Retina (tissue), 1 donor: ENCODE measurements at places on chromosomes 16 and 17.

DNA sequence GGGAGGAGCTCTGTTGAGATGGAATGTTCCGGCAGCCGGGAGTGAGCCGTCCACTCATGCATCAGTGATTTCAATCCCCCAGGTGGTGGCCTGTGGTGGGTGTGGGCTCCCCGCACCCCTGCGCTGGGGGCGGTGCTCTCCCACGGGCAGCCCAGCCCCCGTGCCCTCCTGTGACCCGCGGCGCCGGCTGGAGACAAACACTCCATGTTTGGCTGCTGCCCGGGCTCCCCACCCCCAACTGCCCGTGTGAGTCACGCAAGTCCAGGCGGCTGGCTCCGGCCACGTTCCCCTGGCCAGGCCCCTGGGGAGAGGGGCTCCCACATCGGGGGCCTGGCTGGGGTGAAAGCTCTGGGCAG, 29.4 kb downstream of the CACNA1H start:
- DNase-seq, result peak; percentile 66

DNA sequence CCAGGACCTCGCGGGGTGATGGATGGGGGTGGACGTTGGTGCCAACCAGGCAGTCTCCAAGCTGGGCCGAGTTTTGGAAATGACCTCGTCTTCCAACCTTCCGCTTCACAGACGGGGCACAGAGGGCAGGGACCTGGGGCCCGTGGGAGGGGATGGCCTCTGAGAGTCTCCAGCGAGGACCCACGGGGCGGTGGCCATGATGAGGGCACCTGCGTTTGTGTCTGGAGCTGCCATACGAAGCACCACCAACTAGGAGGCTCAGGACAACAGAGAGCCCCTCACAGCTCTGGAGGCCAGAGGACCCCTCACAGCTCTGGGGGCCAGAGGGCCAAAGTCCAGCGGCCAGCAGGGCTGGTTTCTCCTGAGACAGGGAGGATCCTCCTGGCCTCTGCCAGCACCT, 26.5 kb downstream of the SOX8 start:
- no peak for DNase-seq

- DNase-seq, result no peak
Measured at GRCh38 chr16:84881702-84882521, 62.1 kb downstream of the CRISPLD2 start.

DNA sequence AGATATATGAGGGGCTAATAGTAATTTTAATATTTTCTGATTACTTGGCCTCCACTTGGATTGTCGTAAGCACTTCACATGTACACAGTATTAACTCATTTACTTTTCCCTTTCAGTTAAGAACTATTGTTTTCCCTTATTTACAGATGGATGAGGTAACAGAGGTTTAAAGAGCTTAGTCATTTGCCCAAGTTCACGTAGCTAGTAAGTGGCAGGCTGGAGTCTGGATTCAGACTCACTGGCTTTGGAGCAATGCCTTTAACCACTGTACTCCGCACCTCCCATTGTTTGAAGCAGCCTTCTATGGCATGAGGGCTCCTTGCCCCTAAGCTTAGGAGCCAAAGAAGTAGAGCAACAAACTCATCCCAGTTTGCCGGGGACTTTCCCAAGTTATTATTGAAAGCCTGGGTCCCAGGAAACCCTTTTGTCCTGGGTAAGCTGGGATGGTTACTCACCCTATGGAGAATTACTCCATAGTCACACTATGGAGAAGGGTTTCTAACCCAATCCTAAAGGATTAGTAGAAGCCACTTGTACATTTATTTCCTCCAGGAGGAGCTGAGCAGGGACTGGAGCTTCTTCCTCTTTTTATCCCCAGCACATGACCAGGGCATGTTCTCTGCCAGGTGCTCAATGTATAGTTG, 12.3 kb downstream of the FOXL1 start:
- DNase-seq, result no peak

DNA sequence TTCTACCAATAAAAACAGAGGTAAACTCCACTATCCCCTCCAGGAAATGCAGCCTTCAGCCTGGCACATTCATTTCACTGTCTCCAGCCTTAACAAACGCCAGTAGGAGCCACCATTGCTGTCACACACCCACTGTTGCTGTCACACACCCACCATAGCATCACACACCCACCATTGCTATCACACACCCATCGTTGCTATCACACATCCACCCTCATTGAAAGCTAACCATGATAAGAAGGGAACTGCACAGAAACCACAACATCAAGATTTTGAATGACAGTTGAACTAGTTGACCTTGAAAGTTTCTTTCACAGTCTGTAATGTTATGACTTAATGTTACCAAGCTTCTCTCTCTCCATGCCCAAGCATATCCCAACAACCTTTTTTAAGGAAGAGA, 38.1 kb downstream of the SHCBP1 start:
- no peak for DNase-seq

DNA sequence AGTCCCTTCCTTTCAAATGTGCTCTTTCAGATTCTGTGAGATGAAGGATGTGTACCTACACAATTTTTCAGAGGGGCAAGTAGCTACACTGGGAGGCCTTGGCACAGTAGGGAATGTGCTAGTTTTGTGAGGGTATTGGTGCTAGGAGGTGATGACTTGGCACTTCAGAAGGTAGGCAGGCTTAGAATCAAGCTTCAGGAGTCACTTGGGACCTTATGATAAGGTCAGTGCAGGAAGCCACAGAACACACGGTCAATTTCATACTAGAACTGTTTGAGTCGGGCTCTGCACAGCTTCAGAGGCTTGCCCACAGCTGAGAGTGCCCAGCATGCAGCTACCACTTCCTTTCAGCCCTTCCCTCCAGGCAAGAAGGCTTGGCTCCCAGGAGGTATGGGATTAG, 6.1 kb downstream of the CMTM1 start:
- no peak for DNase-seq

GRCh38 chr17:17782523-17783115, 54.2 kb downstream of the SREBF1 start:
- peak; percentile 89 for DNase-seq

DNA sequence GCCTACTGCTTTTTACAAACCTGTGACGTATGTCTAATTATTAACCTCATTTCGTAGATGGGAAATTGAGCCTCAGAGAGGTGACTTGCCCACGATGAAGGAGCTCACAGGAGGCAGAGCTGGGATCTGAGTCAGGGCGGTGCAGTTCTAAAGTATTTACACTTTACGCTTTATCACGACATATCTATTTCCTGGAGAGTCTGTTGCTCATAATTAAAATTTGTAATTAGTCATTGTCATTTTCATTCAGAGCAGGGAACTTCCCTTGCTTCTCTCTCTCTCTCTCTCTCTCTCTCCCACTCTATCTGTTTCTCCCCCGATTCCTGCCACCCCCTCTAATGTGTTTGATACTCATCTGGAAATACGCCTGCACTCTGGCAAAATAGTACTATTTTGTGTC, 5.9 kb downstream of the SLC5A11 start:
- no peak for DNase-seq

- DNase-seq, result no peak
Measured at GRCh38 chr16:64321881-64322280, 800.0 kb downstream of the CDH11 start.

DNA sequence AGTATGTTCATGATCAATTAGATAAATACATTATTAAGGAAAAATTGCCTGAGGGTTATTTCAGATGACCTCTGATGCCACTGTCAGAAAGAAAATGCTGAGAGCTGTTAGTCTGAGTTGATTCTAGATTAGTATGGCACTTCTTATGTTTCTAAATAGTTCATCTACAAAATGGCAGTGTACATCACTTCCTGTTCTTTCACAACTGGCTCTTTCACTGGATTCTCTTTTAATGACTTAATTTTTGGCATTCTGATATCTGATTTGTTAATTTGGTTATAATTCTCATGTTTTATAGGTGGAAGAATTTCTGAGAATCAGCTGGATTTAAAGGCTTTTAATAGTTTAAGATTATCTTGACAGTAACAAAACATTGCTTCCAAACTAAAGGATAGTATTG, 3.3 kb downstream of the TAOK1 start:
- DNase-seq, result no peak

DNA sequence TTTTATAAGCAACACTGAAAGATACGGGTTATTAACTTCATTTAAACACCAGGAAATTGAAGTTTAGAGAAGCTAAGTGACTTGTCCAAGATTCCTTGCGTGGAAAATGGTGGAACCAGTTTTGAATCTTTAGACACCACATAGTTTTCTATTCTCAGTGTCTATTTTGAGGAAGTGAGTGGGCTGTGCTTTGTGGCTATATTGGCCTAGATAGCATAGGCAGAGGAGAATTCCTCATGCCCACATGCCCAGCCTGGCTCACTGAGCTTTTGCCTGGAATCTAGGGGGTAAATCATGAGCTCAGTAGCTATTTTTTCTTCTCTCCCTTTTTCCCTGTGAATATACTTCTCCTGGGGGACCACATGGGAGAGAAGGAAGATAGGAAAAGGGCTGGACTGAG, 431.3 kb downstream of the HS3ST3B1 start:
- DNase-seq, result no peak

GRCh38 chr17:65523853-65524664, 37.4 kb downstream of the AXIN2 start:
- DNase-seq, result no peak

- no peak for DNase-seq
Measured at GRCh38 chr17:49580981-49581647, 5.4 kb downstream of the NXPH3 start.

- DNase-seq, result no peak
Measured at GRCh38 chr17:39533891-39534290, 72.6 kb downstream of the CDK12 start.

DNA sequence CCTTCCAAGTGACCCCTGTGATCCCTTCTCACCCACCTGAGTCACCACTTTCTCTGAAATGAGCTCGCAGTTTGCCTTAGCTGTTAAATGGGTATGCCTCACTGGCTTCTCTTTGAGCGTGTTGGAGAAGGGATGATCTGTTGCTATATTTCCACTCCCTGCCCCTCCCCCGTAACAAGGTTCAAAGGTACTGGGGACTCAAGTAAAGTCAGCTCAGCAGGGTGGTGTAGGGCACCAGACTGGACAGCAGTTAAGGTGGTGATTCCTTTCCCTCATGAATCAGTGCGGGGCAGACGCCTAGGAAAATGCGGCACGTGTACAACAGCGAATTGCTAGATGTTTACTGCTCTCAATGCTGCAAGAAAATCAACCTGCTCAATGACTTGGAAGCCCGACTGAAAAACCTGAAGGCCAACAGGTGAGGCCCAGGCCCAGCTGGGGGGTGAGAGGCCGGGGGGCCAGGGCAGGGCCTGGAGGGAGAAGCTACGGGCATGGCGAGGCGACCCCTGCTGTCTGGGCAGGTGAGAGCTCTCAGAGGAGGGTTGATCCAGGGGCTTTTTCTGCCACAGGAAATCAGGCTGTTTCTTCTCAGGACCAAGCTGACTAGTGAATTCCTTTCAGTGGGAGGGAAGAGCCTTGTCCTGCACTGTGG, 130.3 kb downstream of the RAB11FIP4 start:
- DNase-seq, result no peak

DNA sequence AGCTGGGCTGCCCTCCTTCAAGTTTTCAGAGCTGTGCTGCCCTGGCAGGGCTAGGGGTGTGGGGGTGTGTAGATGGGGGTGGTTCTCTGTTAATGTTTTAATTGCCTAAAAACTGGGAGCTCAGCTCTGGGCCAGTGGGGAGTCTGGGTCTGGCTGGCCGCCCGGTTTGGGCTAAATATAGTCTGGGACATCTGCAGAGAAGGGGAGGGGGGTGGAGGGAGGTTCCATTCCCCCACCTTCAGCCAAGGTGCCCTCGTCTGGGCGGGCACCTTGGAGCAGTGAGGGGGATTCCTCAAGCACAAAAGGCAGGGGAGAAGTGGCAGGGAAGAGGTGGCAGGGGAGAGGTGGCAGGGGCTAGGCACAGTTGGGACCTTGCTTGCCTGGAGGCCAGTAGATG, 13.0 kb downstream of the RARA start:
- no peak for DNase-seq
